ENCODE measurements at places on chromosomes 7 and 10. TPM values are rescaled to one million over a fixed set of nuclear protein-coding genes. Genes with fewer than 3 reads are reported as not detected.
A peak's percentile ranks its signal among the peaks of the same experiment; 100 is the strongest.

GRCh38 chr10:78623578-78624215 is 445.1 kb upstream of the ZMIZ1 start:
- peaks cover 24% of the 10 kb centered on the region for H3K27me3 ChIP-seq
- H3K4me1 ChIP-seq: peaks cover 17% of the 10 kb centered on the region
- peak; percentile 62 for DNase-seq
- no peak overlapping the region for H3K4me3 ChIP-seq
- H3K36me3 ChIP-seq: no peaks in the 10 kb centered on the region

GRCh38 chr7:110442381-110442837 is 648.5 kb upstream of the LRRN3 start:
- peak; percentile 56 for DNase-seq
- H3K36me3 ChIP-seq: no peaks in the 10 kb centered on the region

- no peak overlapping the region for H3K27ac ChIP-seq
- peak; percentile 98 for DNase-seq
- peaks cover 2% of the 10 kb centered on the region for H3K4me1 ChIP-seq
These were observed 473.8 kb downstream of the KCNMA1 start for GRCh38 chr10:77163670-77164348.

DNA sequence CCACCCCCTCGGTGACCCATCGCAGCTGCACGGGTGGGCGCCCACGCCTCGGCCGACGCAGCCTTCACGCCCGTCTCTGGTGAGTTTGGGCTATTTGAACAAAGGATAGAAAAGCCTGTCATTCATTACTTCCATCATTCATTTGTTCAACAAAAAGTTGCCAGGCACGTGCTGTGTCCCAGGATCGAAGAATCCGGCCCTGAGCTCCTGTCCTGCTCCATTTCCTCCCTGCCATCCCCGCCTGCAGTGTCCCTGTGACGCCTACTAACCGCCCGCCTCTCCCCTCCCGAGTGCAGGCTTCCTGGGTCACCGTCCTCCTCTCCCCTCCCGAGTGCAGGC is 340.1 kb downstream of the WDR37 start:
- H3K4me1 ChIP-seq: no peaks in the 10 kb centered on the region
- DNase-seq: no peak
- H3K36me3 ChIP-seq: peaks cover 13% of the 10 kb centered on the region
- H3K4me3 ChIP-seq: no peak overlapping the region

GRCh38 chr7:85593355-85593754 is 406.5 kb upstream of the SEMA3D start:
- no peak for DNase-seq
- H3K4me3 ChIP-seq: no peak overlapping the region
- peaks cover 15% of the 10 kb centered on the region for H3K4me1 ChIP-seq
- no peaks in the 10 kb centered on the region for H3K27me3 ChIP-seq
- no peaks in the 10 kb centered on the region for H3K36me3 ChIP-seq

DNA sequence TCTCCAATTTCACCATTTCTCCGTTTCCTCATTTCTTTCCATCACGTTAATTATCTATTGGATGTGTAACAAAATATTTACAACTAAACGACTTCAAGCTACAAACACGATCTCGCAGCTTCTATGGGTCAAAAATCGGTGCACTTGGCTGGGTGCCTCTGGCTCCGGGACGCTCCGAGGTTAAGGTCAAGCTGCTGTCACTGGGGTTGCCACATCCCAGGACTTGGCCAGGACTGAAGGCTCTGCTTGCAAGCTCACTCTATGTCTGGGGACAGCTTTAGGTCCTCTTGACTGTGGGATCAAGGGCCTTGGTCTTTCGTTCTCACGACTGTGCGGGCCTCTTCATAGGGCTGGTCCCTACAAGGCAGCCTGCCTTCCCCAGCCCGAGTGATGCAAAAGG is 159.7 kb downstream of the CCDC3 start:
- H3K36me3 ChIP-seq: no peaks in the 10 kb centered on the region
- H3K27ac ChIP-seq: no peak overlapping the region
- no peaks in the 10 kb centered on the region for H3K27me3 ChIP-seq
- H3K4me3 ChIP-seq: no peak overlapping the region
- no peak for DNase-seq
- peaks cover 8% of the 10 kb centered on the region for H3K4me1 ChIP-seq

DNA sequence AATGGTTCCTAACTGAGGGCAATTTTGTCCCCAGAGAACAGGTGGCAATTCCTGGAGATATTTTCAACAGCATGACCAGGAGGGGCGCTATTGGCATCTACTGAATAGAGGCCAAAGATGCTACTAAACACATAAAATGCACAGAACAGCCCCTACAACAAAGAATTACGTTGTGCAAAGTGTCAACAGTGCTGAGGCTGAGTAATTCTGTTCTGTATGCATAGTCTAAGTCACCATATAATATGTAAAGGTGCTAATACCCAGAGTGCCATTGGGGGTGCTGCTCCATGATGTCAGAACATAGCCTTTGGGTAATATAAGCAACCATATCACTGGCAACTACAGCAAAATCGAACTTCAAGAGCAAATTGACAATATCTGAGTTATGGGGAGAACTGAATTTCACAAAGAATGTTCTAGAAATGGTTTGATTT is 213.3 kb upstream of the PHYHIPL start:
- H3K36me3 ChIP-seq: no peaks in the 10 kb centered on the region
- peaks cover 20% of the 10 kb centered on the region for H3K27me3 ChIP-seq
- no peak overlapping the region for H3K27ac ChIP-seq
- DNase-seq: no peak

DNA sequence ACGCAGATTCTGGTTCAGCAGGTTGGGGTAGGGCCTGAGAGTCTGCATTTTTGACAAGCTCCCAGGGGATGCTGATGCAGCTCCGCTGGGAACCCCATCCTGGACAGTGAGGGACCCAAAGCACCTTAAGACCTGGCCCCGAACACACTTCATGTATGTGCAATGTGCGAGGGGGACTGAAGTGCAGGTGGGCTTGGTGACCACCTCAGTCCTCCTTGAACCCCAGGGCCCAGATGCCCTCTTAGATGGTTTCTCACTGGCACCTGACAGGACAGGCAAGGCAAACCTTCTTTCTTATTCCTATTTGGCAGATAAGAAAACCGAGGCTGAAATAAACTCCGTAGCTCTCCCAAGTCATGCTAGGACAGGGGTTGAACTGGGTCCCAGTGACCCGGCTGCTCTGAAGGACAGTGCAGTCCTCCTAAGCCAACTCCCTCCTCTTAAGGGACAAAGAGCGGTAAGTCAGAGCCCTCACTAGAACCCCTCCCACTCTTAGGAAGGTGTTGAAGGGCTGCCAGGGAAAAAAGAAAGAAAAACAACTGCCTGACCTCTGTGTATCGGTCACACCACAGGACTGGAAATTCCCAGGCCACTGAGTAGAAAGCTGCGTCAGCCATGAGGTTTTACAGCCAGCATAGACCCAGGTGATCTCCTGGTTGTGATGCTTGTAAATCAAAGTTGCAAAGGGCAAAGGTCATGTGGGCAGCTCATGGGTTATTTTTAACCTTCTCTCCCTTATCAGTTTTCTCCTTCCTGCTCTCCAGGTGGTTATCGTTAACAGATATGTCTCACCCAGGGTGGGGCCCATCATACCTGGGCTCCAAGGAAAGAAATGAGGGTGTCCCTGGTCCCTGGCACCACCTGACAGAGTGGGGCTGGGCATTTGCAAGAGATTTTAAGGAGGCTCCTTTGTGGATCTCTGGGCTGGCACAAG is 90.9 kb upstream of the SMNDC1 start:
- no peaks in the 10 kb centered on the region for H3K27me3 ChIP-seq
- peaks cover 63% of the 10 kb centered on the region for H3K4me1 ChIP-seq
- no peaks in the 10 kb centered on the region for H3K36me3 ChIP-seq
- DNase-seq: peak; percentile 88
- H3K4me3 ChIP-seq: no peak overlapping the region

DNA sequence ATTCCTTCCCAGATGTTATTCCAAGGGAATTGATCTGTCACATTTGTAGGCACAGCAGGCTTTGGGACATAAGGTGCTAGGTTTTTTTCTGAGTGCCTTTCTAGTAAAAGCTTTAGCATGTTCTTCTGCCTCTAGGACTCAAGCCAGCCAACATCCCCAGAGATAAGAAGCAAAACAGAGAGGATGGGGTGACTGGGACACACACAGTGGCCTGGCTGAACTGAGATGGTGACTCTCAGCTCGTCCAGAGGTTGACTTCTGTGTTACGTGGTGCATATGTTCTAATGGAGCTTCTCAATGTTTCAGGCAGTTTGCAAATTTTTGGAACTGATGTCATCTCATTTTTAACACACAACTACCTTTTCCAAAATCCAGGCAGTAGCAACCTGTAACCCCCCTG is 188.1 kb upstream of the CELF2 start:
- no peak overlapping the region for H3K4me3 ChIP-seq
- peaks cover 65% of the 10 kb centered on the region for H3K4me1 ChIP-seq
- H3K27ac ChIP-seq: peak overlapping the region; percentile 99
- H3K36me3 ChIP-seq: peaks cover 3% of the 10 kb centered on the region
- peaks cover 5% of the 10 kb centered on the region for H3K27me3 ChIP-seq

DNA sequence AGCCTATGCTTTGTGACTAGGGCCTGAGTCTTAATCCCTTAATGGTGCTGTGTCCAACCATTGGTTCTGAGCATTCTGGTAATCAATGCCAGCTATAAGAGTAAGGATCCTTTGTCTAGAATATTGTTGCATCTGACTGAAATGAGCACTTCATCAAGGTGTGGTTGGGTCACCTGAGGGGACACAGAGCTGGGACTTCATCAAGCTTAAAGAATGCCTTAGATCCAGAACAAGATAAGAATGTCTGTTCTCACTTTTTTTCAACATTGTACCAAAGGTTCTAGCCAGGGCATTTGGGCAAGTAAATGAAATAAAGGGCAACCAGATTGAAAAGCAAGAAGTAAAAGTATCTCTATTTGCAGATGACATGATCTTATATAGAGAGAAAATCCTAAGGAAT is 280.4 kb downstream of the MTERF1 start:
- no peaks in the 10 kb centered on the region for H3K27me3 ChIP-seq
- no peaks in the 10 kb centered on the region for H3K4me1 ChIP-seq
- no peak overlapping the region for H3K27ac ChIP-seq
- no peak for DNase-seq
- no peaks in the 10 kb centered on the region for H3K36me3 ChIP-seq

DNA sequence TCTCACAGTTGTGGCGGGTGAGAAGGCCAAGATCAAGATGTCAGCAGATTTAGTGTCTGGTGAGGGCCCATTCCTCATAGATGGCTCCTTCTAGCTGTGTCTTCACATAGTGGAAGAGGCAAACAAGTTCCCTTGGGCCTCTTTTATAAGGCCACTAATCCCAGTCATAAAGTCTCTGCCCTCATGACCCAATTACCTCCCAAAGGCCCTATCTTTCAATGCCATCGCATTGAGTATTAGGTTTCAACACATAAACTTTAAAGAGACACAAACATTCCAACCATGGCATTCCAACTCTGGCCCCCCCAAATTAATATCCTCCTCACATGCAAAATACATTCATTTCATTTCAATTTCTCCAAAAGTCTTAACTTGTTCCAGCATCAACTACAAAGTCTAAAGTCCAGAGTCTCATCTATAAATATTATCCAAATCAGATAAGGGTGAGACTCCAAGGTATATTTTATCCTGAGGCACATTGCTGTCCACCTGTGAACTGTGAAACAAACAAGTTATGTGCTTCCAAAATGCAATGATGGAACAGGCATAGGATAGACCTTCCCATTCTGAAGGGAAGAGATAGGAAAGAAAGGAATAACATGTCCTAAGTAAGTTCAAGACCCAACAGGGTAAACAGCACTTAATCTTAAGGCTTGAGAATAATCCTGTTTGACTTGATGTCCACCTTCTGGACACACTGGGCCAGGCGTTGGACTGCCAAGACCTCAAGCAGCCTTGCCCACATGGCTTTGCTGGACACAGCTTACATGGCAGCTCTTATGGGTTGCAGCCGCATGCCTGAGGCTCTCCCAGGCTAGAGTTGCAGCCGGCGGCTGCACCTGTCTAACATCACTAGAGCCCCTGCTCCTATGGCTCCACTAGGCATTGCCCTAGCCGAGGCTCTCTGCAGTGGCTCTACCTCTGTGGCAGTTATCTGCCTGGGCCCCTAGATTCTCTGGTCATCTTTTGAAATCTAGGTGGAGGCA is 312.8 kb downstream of the TNS3 start:
- H3K4me3 ChIP-seq: no peak overlapping the region
- DNase-seq: no peak
- H3K4me1 ChIP-seq: peaks cover 24% of the 10 kb centered on the region
- H3K27ac ChIP-seq: no peak overlapping the region
- peaks cover 2% of the 10 kb centered on the region for H3K27me3 ChIP-seq

GRCh38 chr10:102423372-102423968 is 2.8 kb downstream of the FBXL15 start:
- H3K36me3 ChIP-seq: no peaks in the 10 kb centered on the region
- no peak overlapping the region for H3K4me3 ChIP-seq

GRCh38 chr7:78092331-78092730 is 293.8 kb downstream of the PHTF2 start:
- no peak overlapping the region for H3K27ac ChIP-seq
- H3K36me3 ChIP-seq: peaks cover 11% of the 10 kb centered on the region
- H3K27me3 ChIP-seq: no peaks in the 10 kb centered on the region
- H3K4me1 ChIP-seq: peaks cover 11% of the 10 kb centered on the region
- no peak for DNase-seq

DNA sequence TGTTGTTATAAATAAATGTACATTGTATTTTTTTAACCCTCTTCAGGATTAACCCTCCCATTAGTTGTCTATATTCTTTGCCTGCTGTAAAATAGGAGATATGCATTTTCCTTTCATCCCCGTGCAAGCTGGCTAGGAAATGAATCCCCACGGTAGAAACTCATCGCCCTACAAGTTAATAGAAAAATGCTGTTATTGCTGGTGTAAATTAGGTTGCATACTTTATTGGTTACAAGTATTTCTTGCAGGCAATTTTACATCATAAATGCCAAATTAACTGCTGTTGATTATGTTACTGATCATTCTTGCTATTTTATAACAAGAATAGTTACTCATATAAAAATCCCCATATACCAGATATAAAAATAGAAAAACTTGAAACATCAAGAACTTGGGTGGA is 454.2 kb upstream of the KLF6 start:
- H3K4me3 ChIP-seq: no peak overlapping the region
- H3K4me1 ChIP-seq: peaks cover 57% of the 10 kb centered on the region
- H3K36me3 ChIP-seq: peaks cover 22% of the 10 kb centered on the region
- no peak for DNase-seq
- no peaks in the 10 kb centered on the region for H3K27me3 ChIP-seq

DNA sequence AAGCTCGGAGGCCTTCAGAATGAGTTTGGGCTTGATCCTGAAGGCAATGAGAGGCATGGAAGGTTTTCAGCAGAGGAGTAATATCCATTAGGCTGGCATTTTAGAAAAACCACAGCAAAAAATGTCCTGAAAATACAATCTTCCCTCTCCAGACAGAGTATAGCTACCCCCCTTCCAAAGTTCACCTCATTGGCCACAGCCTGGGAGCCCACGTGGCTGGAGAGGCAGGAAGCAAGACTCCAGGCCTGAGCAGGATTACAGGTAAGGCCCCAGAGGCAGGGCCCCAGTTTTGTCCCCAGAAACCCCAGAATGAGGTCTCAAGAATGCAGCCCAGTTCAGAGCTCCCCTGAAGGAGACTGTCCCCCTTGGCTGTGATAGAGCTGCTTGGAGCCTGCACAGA is 5.3 kb downstream of the PNLIPRP1 start:
- H3K27ac ChIP-seq: no peak overlapping the region
- H3K36me3 ChIP-seq: no peaks in the 10 kb centered on the region

- no peaks in the 10 kb centered on the region for H3K27me3 ChIP-seq
- DNase-seq: no peak
- H3K4me3 ChIP-seq: peak overlapping the region; percentile 86
- peak overlapping the region; percentile 51 for H3K27ac ChIP-seq
These were observed 699 bp downstream of the CLIP2 start for GRCh38 chr7:74289659-74290552.

The AUTS2 gene
- total RNA-seq: not detected

The UNCX gene
- total RNA-seq: not detected

The HACD1 gene
- total RNA-seq: 138 TPM

The GPR37 gene
- not detected for total RNA-seq

The HTR5A gene
- not detected for total RNA-seq

The MDH2 gene
- total RNA-seq: 217 TPM

The BAMBI gene
- 2.2 TPM for total RNA-seq

The POLD2 gene
- 179 TPM for total RNA-seq

The PTPN20 gene
- not detected for total RNA-seq

The SEMA3A gene
- 72.3 TPM for total RNA-seq

The LBX1 gene
- not detected for total RNA-seq

All from HFFc6 (cell line).